ENCODE measurements at places on chromosomes 2 and 18.

GRCh38 chr2:80299661-80300060, 4.9 kb downstream of the LRRTM1 start:
- no peak for DNase-seq

DNA sequence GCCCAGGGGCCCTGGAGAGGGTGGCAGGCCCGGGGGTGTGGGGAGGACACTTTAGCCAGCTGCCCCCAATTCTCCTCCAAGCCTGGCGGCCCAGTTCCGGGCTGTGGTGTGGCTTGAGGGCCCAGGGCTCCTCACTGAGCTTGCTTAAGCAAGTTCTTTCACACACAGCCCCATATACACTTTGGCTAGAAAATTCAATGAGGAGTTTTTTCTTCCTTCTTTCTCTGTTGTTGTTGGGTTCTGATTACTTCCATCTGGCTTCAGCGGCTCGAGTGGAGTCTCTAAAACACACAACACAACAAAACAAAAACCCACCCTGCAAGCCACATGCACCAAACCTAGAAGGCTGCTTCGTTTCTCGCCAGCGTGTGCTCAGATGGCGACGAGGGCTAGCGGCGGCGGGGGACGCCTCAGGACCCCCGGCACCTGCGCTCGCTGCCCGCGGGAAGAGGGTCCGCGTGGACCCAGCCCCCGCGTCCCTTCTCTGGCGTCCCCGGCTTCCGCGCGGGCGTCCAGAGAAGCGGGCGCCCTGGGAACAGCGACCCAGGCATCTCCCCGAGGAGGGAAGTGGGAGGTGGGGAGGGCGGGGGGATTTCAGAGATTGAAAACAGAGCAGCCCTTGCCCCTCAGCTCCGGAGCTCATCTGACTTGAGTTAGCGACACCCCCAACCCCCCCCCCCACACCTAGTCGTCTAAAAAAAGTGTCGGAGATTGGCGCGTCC, 577 bp upstream of the GLI2 start:
- no peak for DNase-seq

- no peak for DNase-seq
Observed at GRCh38 chr2:143906850-143907249, 613.1 kb downstream of the ZEB2 start.

DNA sequence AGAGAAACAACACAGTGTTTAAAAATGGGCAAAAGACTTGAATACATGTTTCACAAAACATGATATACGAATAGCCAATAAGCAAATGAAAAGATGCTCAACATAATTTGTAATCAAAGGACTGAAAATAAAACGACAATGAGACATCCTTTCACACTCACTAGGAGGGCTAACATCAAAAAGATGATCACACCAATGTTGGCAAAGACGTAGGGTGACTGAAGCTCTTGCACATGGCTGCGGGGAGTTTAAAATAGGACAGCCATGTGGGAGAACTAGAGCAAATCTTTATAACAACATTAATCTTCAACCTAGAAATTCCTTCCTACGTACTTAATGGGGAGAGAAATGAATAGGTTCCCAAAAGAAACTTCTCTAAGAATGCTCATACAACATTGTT, 19.2 kb upstream of the SEH1L start:
- no peak for DNase-seq

- no peak for DNase-seq
Observed at GRCh38 chr18:48801728-48802542, 148.8 kb downstream of the SMAD7 start.

DNA sequence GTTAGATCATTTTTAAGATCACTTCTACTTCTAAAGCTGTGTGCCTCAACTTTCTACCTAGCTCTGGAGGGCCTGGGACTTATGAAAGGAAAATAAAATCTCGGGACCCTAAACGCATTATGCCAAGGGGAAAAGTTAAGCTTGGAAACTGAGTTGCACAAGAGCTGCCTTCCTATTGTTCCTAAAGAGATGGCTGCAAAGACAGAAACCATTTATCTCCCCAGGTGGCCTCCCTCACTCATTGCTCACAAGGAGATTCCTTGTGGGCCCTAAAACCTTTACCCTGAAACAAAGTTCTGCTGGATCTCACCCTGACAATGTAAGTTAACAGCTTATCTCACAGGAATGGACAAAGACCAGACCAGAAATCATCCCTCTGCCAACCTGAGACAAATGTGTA, 26.8 kb downstream of the TUBB6 start:
- DNase-seq, result no peak

- no peak for DNase-seq
Observed at GRCh38 chr2:230864605-230865306, at the start of gene ITM2C. TSS of gene ITM2C (plus strand) at chr2:230864942. CDS start at chr2:230865026, 84 bp downstream.

Data from Karpas-422 (cell line).